Caco-2 (cell line): ENCODE measurements at places on chromosomes 16 and 17. TPM values are rescaled to one million over a fixed set of nuclear protein-coding genes. Genes with fewer than 3 reads are reported as not detected.

The TMEM208 gene
- total RNA-seq = 63.8 and 69.7 TPM in 2 replicates

The SP6 gene
- 20.6 and 25.0 TPM in 2 replicates for total RNA-seq

The PLEKHM1 gene
- total RNA-seq = 30.4 and 36.8 TPM in 2 replicates

The SMIM36 gene
- total RNA-seq = not detected in 2 replicates

The KIAA0753 gene
- 7.7 and 9.8 TPM in 2 replicates for total RNA-seq

The TNFRSF17 gene
- total RNA-seq = not detected in 2 replicates

The GP1BA gene
- not detected in 2 replicates for total RNA-seq

The CYBC1 gene
- 99.6 and 99.9 TPM in 2 replicates for total RNA-seq

The MYL11 gene
- total RNA-seq = 2.7 and 2.9 TPM in 2 replicates

The TMC6 gene
- total RNA-seq = 77.7 and 84.7 TPM in 2 replicates

The ASIC2 gene
- not detected in 2 replicates for total RNA-seq

The HOXB7 gene
- total RNA-seq = 23.7 and 28.2 TPM in 2 replicates

The OTOP2 gene
- not detected in 2 replicates for total RNA-seq

The KRT20 gene
- total RNA-seq = 0.53 and 1.0 TPM in 2 replicates

The CHST4 gene
- not detected in 2 replicates for total RNA-seq

The ZNF747 gene
- total RNA-seq = 6.9 and 8.1 TPM in 2 replicates

The RASL10B gene
- total RNA-seq = 11.4 and 13.3 TPM in 2 replicates

The DNASE1L2 gene
- total RNA-seq = 0.27 and 1.00 TPM in 2 replicates

The TEX14 gene
- total RNA-seq = 0.30 and 0.54 TPM in 2 replicates

The RNU2-1 gene
- total RNA-seq = 4,208 and 4,542 TPM in 2 replicates

The CEP112 gene
- 2.8 and 4.7 TPM in 2 replicates for total RNA-seq

The TBC1D26 gene
- total RNA-seq = not detected in 2 replicates

The ENPP7 gene
- 0.30 and 0.34 TPM in 2 replicates for total RNA-seq

The SEPTIN12 gene
- not detected in 2 replicates for total RNA-seq

The BEAN1 gene
- not detected in 2 replicates for total RNA-seq

The LLGL2 gene
- 165 and 179 TPM in 2 replicates for total RNA-seq

The KCNH6 gene
- not detected in 2 replicates for total RNA-seq

The NXPH3 gene
- 1.7 and 2.0 TPM in 2 replicates for total RNA-seq

The COG4 gene
- 88.5 and 90.3 TPM in 2 replicates for total RNA-seq

The UBE2O gene
- 37.6 and 39.2 TPM in 2 replicates for total RNA-seq

The ATP2C2 gene
- 45.7 and 47.0 TPM in 2 replicates for total RNA-seq

The ALDH3A1 gene
- total RNA-seq = 7.1 and 8.3 TPM in 2 replicates

The NPTX1 gene
- total RNA-seq = 0.57 and 1.5 TPM in 2 replicates

The PYCARD gene
- total RNA-seq = 0.49 and 0.84 TPM in 2 replicates

The MAP2K6 gene
- total RNA-seq = 9.6 and 11.5 TPM in 2 replicates

The CBFA2T3 gene
- total RNA-seq = 0.35 and 2.1 TPM in 2 replicates

The CD300H gene
- total RNA-seq = not detected in 2 replicates

The SLFN14 gene
- total RNA-seq = not detected in 2 replicates

The TMEM235 gene
- not detected in 2 replicates for total RNA-seq
